ENCODE measurements at places on chromosomes 6 and 20.

DNA sequence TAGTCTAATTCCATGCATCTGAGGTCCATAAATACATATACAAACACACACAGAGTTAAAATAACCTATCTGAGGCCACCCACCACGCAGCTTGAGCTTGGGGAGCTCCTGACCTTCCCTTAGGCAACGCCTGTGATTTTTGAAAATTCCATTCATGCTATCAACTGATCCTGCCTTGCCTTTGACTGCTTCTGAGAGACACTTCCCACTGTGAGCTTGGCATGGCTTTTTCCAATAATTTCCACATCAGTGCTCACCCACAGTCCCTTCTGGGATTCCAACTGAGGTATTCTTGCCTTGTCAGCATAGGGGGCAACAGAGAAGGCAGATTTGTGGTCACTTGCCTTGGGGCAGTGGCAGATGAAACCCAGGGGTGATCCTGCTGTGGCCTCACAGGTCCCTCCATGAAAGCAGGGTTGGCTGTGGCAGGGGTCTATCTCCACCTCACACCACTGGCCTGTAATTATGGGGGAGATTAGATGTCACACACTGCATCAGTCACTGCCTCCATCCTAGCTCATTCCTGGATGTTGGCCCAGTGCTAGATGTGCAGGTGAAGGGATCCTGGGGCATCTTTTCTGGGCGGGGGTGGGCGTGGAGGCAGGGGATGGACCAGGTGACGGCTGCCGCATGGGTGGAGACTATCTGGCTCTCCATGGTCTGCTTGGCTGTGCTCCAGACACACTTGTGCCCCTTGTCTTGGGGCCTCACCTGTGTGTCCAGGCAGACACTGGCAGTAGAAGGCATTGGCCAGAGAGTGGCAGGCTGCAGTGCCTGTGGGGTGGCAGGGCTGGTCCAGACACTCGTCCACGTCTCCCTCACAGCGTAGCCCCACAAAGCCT, 11.2 kb upstream of the GPSM3 start:
- no peak for DNase-seq

DNA sequence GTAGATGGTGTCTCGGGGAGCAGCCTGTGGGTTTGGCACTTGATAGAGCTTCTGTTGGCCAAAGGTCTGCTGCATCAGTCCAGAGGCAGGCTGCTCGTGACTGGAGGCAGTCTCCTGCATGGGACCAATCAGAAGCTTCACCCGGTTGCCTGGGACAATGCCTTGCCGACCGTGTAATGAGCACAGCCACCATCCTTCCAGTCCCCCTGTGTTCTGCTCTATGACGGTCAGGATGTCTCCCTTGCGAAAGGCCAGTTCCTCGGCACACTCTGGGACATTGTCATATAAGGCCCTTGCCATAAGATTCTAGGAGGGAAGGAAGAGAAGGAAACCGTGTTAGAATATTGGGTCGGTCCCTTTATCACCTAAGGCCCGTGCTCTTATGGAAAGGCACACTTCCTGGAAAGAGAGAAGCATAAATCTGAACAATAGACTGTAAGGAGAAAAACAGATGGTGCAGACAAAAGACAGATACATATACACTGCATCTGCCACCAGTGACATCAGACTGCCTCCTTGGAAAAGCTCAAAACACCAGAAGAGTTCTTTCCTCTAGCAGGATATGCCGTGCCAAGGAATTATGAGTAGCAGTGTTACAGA, 18.9 kb downstream of the NEDD9 start:
- DNase-seq: no peak

DNA sequence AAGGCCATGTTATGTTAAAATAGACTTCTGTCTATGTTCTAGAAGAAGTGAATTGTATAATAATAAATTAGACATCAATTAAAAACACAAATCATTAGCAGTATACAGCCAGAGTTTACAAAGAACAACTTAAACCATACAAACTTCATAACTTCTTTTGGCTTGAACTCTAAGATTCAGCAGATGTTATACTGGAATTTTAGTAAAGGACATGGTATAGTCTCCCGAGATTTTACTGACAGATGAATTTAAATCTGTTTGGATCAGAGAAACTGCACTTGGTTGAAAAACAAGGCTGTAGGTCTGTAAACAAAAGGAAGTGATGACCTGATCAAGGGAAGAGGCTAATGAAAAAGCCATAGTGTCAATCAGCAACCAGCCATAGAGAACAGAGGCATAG, 132.6 kb upstream of the TBX18 start:
- DNase-seq: no peak

GRCh38 chr6:170041526-170041925, 249.4 kb downstream of the DLL1 start:
- no peak for DNase-seq

DNA sequence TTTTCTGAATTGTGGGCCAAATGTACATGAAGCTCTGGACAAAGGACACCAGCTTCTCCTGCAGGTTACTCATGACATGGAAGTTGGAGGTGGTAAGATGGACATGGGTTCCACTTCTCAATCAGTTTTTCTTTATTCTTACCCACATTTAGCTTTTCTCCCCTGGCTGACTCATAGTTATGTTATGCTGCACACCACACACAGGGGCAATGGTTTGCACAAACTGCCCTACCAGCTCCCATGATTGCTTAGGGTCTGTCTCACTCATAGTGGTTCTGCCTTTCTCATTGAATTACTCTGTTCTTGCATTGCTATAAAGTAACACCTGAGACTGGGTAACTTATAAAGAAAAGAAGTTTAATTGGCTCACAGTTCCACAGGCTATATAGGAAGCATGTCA, 4.5 kb upstream of the CD109 start:
- DNase-seq: no peak

GRCh38 chr6:34170346-34170745, 24.5 kb upstream of the GRM4 start:
- DNase-seq: no peak

DNA sequence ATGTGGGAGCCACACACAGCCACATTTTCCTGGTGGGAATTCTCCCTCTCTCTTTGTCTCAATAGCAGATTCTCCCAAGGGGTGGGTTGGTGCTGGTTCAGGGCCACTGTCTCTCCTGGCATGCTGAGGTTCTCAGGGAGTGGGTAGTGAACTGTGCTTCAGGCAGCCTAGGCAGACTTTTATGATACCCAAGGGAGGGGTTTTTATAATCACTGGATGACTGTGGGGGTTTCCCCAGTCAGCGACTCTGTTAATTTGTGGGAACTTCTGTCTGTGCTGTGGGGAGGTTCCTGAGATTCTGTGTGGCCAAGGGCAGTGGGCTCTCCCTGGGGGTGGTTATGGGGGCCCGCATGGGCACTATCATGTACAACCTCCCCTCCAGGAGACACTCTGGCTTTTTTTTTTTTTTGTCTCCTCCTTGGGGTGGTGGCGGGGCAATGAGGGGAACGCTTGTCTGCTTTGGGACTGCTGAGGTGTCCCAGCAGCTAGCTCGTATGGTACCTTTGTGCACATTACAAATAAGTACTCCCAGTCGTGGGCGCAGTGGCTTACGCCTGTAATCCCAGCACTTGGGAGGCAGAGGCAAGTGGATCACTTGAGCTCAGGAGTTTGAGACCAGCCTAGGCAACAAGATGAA, 10.0 kb downstream of the PTK7 start:
- peak; percentile 20 for DNase-seq

GRCh38 chr6:143634486-143634885, 43.3 kb upstream of the PHACTR2 start:
- DNase-seq: no peak
